Glutamatergic neuron (in vitro differentiated cells): ENCODE measurements at places on chromosomes 6 and 20.

DNA sequence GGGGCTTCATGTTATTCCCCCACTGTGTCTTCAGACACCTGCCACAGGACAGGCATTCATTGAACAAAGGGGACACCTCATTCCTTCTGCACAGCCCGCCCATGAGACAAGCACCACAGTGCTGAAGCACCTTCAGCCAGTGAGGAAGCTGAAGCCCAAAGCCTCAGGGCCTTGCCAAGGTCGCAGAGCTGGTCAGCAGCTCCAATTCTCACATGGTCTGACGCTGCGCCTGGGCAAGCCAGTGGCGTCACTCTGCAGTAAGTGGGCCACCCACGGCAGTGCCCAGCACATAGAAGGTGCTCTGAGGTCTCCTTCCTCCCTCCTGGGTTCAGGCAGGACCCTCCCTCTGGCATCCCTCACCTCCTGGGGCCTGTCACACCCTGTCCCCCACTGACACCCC, 43.2 kb downstream of the GRM4 start:
- peak; percentile 6 for DNase-seq

- no peak for DNase-seq
These were observed 37.6 kb downstream of the SLC2A10 start for GRCh38 chr20:46746956-46747526.

- DNase-seq, result no peak
These were observed 13.8 kb downstream of the FOXQ1 start for GRCh38 chr6:1325461-1326309.

- no peak for DNase-seq
These were observed 155.5 kb upstream of the RNF24 start for GRCh38 chr20:4170621-4171537.
